T-helper 2 cell (primary cell): ENCODE measurements at places on chromosomes 11 and 22.

GRCh38 chr11:112661146-112661545, 300.1 kb upstream of the NCAM1 start:
- no peak for DNase-seq

- no peak for DNase-seq
These were observed 158.8 kb downstream of the CTTN start for GRCh38 chr11:70556884-70557741.

- DNase-seq, result no peak
These were observed 6.4 kb upstream of the TSSC4 start for GRCh38 chr11:2393941-2394817.

- no peak for DNase-seq
These were observed 122.6 kb downstream of the ABTB2 start for GRCh38 chr11:34235189-34235588.

- DNase-seq, result no peak
These were observed 26.2 kb downstream of the PITPNB start for GRCh38 chr22:27892811-27893210.

DNA sequence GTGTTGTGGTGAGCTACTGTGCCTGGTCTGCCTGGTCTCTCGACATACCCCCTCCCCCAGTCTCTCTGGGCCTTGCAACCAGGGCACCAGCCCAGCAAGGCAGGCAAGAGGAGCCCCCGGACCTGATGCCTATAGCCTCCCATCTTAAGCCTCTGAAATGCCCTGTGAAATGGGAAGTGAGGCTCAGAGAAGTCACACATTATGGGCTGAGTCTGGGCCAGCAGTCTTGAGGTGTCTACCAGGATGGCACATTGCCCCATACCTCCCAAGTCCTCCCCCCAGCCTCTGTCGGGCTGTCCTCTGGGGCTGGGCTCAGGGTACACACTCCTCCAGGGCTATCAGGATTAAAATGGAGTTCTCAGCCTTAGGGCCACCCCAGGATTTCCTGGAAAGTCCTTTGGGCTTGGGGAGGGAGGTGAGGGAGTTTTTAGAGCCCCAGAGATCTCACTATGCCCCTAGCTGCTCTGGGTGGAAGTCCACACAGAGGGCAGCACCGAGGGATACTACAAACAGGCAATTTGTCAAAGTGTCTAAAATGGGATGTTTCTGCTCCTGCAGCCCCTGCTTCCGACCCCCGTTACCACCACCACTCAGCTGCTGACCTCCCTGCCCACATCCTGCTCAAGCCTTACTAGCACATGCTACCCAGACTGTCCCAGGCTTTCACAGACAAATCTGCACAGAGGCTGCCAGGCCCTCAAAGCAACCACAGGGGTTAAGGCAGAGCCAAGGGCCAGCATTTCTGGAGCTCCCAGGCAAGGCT, 3.1 kb upstream of the SH3BP1 start:
- DNase-seq, result peak; percentile 27

DNA sequence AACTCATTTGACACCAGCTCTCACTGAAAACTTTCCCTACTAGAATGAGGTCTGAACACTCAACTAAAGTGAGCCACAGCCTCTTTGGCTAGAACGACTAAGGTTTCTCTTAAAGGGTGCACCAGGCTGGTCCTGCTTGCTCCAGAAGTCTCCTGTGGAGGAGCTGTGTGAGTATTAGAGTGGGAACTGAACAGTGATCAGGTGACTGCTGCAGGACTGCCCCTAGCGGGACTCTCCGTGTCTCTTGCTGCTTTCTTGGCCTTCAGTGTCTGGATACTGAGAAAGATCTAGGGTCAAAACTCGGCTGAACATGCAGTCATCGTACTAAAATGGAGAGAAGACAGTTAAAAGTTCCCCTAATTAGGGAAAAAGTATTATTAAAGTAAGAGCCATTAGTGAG, 34.6 kb downstream of the FAM118A start:
- no peak for DNase-seq

GRCh38 chr22:45632791-45633515, 38.7 kb upstream of the ATXN10 start:
- no peak for DNase-seq

DNA sequence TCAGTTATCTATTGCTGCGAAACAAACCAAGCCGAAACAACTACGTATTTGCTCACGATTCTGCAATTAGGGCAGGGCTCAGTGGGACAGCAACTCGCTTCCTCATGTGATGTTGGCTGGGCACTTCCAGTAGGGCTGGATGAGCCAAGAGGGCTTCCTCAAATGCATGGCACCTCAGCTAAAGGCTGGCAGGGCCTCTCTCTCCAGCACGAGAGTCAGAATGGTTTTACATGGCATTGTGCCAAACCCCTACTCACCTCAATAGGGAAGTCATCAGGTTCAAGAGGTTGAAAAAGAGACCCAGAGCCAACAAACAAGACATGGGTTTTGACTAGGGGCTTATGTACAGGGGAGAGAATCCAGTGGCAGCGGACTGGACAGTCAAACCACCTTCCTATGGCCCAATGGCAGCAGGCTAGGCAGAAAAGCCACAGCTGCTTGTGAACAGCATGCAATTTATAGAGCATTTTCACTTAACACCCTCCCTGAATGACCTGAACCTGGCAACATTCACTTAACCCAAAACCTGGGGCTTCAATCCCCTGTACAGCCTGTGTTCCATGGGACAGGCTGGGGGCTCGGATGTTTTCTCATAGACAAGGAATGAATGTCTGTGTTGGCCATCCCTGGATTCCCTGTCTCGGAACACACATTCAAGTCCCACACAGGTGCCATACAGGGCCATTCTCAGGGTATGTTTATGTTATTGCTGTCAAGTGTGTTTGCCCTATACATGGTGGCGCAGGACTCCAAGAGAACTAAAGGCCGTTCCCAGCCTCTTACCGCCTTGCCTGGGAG, 154.2 kb upstream of the NAV2 start:
- DNase-seq, result no peak

DNA sequence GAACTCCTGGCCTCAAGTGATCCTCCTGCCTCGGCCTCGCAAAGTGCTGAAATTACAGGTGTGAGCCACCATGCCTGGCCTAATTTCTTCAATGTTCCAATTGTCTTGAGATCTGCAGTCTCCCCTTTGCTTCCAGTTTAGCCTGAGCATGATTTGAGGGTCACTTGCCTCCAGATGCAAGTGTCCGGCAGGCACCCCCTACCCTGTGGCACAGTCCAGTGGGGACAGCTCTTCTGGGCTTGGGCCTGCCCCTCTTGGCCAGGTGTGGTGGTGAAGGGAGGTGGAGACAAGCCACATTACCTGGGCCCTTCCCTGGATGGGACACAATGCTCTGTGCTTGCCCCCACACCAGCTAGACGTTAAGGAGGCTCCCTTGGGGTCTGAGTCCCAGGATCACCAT, 21.3 kb upstream of the CACNG2 start:
- no peak for DNase-seq

DNA sequence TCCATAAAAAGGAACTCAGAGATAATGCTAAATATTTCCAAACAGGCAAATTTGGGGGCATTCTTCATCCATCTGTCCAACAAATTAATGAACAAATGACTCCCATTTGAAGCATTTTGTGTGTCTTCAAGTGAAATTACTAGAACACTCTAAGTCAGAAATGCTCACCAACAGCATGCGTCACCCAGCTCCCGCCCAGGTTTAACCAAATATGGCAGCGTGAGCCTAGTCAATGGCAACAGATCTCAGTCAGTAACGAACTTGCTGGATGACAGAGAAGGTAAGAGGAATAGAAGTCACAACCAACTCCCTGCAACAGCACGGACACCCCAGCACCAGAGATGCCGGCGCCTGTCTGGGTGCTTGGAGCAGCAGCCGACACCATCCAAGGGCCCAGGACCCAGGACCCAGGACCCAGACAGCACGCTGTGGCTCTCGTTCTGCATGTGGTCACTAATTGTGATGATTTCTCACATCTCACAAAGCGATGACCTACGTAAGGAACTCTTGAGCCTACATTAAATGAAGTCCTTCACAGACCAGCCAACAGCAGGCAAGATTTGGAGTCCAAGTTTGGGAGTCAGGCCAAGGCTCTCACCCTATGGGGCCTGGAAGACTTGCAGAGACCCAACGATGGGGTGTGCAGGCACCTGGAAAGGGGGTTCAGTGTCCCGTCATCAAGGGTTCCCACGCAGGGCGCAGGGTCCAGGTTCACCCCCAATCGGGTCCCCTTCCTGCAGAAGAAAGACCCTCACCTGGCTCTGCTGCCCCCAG, 556.9 kb downstream of the BRD1 start:
- no peak for DNase-seq

DNA sequence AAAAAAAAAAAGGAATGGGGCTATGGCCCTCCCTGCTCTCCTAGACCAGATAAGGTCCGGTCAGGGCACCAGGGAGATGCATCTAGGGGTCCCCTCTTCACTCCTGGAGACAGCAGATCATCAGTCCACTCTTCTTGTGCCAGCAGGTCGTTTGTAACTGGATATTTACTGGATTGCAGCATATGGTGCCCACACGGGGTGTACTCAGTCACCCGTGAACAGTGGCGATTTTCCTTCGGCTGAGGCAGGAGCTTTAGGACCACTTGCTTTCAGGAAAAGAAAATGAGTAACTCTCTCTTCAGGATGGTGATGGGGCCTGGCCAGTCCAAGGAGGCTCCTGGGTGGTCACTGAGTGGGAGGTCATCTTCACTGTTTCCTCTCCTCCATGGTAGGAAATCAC, 38.3 kb upstream of the RAB1B start:
- DNase-seq, result no peak

GRCh38 chr11:86473991-86474833, 99.5 kb downstream of the CCDC81 start:
- DNase-seq, result no peak

DNA sequence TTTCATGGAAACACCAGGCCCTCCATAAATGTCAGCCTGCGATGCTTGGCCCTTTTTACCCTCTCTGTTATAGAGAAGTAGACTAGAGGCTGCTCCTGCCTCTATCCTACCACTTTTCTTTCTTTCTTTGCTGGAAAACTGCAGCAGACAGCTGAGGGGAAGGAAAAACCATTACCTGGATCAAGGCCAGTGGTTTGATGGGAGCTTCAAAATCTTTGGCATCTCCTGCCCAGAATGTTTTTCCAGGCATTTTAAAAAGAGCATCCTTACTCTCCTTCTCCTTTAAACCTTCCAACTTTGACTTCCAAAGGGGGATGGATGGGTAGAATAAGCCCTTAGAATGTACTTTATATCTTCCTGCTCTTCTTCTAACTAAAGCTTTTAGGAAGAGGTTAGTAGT, 44.9 kb downstream of the EXT2 start:
- no peak for DNase-seq
